ENCODE measurements at places on chromosomes 1 and 21.

DNA sequence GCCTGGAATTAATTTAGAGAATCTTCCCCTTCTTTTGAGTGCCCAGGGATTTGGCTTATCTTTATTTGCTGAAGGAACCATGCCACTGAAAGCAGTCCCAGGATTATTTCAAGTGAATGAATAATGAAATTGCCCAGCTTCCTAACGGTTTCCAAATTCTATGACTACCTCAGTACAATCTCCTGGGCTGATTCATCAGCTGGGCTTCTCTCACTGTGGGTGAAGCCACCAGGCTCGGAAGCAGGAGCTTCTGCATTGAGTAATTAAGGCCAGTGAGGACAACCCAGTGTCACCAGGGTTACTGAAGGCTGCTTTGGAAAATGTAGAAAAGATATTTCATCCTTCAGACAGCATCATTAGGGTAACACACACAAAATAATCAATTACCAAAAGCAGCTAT is 169.8 kb downstream of the DAB1 start:
- DNase-seq = no peak

DNA sequence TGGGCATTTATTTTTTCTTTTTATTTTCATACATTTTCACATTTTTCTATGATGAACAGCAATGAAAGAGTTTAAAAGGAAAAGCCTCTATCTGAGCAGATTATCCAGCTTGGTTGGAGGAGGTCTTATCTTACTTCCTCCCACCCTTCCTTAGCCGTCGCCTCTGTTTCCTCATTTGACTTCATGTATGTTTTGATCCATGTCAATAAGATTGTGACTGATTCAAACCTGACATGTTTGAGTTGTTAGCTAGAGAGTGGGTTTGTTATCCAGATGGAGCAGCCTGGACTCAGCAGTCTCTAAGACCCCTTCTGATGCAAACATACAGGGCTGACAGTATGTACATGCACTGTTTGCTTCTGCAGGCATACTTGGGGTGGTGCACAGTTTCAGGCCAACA is 31.2 kb downstream of the MACO1 start:
- no peak for DNase-seq

GRCh38 chr1:36982709-36983108 is 51.6 kb downstream of the GRIK3 start:
- DNase-seq = no peak

DNA sequence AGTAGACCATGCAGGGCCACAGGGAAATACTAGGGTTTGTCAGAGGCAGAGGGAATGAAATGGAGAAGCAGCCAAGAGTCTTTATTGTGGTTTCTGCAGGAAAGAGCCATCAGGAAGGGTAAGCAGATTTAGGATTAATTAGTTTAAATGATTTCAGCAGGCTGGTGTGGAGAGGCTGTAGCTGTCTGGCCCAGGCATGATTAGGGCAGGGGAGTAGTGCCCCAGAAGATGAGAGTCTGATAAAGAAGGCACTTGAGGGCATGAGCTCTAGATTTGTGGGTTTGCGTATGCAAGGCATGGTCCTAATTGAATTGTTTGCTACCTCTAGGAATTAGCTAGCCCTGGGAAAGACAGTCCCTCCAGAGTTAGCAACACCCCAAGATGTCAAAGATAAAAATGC is 484.6 kb upstream of the PLXNA2 start:
- DNase-seq = no peak

DNA sequence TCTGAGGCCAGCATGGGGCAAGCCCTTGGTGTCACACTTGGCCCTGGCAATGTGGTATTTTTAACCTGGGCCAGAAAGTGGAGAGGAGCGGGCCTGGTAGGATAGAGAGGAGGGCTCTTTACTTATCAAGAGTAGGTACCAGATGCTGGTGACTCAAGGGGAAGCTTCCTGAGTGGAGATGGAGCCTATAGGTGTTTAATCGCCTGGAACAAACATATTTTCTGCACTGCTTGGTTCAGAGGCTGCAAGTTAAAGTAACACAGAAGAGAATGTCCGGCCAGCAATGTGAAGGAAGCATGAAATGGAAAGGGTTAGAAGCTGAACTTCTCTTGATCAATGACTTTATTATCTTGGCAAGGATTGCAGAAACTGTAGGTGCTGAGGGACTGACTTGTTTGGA is 74.3 kb downstream of the DDR2 start:
- no peak for DNase-seq

- DNase-seq = no peak
Observed at GRCh38 chr1:114574365-114574764, 7.0 kb downstream of the BCAS2 start.
